Thymus (tissue), 14 donors: ENCODE measurements at places on chromosomes 11 and 22.

- DNase-seq, result peak; percentile 7
Measured at GRCh38 chr11:108115500-108116140, 5.7 kb upstream of the ACAT1 start.

GRCh38 chr11:47857892-47858543 lies 9.9 kb upstream of the NUP160 start:
- no peak for DNase-seq

GRCh38 chr11:32108576-32108975 lies 17.7 kb downstream of the RCN1 start:
- DNase-seq, result no peak

DNA sequence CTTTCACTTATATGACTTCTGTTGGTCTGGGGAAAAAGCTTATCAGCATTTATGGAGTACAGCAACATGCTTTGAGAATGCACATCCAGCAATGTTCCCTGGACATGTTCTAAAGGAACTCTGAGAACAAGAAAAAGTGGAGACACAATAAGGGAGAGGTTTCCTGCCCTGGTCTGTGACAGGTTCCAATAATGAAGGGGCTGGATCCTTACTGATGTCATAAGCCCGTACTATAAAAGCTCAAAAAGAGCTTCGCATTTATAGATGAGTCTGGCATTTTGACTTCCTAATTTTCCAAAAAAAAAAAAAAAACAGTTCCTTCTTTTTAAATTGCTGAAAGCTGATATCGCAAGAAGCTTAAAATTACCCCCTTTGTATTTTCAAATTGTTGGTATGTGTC lies 129.1 kb downstream of the MPPED2 start:
- DNase-seq, result no peak

- DNase-seq, result no peak
Measured at GRCh38 chr11:2583605-2583958, 116.2 kb downstream of the KCNQ1OT1 start.

GRCh38 chr11:764322-765024 lies 12.8 kb downstream of the GATD1 start:
- no peak for DNase-seq

- DNase-seq, result no peak
Measured at GRCh38 chr11:95147364-95147905, 57.8 kb downstream of the ENDOD1 start.

GRCh38 chr22:48306785-48307510 lies 1520.7 kb downstream of the BRD1 start:
- no peak for DNase-seq
